Stimulated activated naive CD4-positive, alpha-beta T cell treated with Interleukin-2 at 50 U/mL for 16 hours (primary cell): ENCODE measurements at places on chromosomes 1 and 21.

GRCh38 chr1:153651771-153652170, 6.7 kb upstream of the SNAPIN start:
- no peak for DNase-seq

DNA sequence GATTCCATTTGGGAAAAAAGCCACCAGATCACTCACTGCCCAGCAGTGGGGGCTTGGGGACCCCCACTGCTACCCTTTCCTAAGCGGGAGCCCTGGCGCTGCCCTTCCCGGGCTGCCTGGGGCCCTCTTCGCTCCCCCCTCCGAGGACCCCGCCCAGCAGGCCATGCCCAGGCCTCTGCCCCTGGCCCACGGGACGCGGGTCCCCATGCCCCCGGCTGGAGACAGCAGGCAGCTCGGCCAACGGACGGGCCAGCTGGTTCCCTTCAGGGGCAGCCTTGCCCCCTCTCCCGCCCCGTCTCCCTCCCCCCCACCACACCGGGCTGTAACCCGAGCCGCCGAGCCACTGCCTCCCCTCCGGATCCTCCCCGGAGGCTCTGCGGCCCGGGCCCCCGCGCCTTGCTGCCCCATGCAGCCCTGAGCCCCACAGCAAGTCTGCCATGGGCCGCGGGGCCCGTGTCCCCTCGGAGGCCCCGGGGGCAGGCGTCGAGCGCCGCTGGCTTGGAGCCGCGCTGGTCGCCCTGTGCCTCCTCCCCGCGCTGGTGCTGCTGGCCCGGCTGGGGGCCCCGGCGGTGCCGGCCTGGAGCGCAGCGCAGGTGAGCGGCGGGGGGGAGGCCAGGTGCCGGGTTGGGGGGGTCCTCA, at the start of gene MMP23B:
Gene MMP23B, plus strand, starts transcription at position 392 of the 639 bp plus-strand sequence. Its CDS starts 46 bp downstream, at position 438.
- no peak for DNase-seq

DNA sequence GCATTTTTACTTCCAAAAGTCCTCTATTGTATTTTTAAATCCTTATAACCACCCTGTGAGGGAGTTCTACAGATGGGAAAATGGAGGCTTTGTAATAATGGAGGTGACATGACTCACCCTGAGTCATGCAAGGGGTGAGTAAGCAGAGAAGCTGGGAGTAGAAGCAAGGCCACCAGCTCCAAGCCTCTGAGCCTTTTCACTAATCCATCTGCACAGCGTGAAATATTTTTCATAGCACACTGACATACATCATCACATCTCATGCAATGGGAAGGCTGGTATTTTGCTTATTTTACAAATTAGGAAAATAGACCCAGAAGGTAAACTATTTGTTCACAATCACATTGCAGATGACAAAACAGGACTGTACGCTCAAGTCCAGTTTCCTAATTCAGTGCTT, 96.9 kb downstream of the KCNH1 start:
- no peak for DNase-seq

DNA sequence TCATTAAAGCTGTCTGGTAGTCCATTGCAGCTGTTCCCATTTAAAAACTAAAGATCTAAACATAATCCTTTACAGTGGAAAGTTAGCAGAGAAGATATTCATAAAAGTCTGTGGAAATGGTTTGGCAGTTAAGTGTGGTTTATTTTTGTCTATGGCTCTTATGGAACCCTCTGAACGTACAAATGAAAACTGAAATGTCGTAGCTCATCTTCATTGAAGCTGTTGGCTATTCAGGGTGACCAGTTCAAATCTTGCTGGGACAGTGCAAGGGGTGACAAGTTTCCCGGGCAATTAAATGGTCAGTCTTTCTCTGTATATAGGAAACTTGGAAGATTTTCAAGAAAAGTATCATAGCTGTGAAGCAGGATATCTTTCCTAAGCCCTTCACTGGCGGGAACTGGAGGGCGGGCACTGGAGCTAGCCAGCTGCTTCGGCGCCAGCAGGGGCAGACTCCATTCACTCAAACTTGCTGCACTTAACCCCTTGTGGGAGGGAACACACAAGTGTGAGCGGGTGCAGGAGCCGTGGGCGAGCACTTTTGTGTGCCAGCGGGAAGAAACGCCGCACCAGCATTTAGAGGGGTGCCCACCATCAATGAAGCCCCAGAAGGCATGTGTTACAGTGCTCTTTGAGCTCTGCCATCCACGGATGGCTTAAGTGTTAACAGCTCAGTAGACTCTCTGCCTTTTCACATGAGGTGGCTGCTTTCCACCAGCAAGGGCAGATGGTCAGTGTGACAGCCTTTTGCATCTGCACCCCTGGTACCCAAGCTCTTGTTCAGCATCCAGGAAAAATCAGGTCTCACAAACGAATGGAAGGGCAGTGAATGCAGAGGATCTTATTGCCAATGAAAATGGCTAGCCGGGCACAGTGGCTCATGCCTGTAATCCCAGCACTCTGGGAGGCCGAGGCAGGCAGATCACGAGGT, 232.1 kb upstream of the KAZN start:
- DNase-seq, result no peak

GRCh38 chr1:56254130-56254529, 325.2 kb downstream of the PLPP3 start:
- no peak for DNase-seq

DNA sequence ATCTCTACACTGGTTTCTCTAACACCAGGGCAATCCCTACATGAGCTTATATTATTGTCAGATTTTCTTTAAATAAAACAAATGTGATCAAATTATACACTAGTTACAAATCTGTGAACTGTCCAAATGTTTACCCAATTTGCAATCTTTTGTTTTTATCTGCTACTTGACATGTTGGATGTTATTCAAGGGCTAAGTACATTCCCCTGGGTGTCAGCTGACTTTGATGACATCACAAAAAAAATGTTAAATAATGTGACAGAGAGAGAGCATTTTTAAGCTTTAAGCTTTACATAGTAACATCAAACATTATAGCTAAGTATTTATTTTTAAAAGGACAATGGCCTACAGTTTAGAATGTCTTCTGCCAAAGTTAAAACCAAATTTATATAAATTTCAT, 431.3 kb upstream of the PKN2 start:
- DNase-seq, result no peak

DNA sequence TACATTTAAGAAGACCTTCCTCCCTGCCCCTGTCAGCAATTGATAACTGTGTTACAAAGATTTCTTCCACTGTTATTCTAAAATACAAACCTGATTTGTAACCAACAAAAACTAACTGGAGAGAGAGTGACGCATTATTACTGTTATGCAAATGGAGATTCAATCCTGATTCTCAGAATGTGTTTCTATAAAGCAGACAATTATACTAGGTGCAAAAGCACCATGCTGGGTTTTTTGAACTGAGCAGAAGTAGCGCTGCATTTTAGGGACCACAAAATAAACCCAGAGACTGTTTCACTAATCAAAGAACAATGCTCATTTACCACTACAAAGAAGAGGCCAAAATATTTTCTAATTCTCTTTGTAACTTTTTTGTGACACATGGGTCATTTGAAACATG, 13.6 kb upstream of the GBP6 start:
- no peak for DNase-seq

GRCh38 chr1:4633346-4633745, 21.1 kb upstream of the AJAP1 start:
- DNase-seq, result no peak

GRCh38 chr1:47722909-47723580, 274.1 kb downstream of the TRABD2B start:
- DNase-seq, result no peak

DNA sequence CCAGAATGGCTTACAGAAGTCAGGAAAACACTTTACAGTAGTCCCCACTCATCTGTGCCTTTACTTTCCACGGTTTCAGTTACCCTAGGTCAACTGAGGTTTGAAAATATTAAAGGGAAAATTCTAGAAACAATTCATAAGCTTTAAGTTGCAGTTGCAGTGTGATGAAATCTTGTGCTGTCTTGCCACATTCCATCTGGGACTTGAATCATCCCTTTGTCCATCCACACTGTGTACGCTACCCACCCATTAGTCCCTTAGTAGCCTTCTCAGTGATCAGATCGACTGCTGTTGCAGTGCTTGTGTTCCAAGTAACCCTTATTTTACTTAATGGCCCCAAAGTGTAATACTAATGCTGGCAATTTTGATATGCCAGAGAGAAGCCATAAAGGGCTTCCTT, 30.5 kb downstream of the ZCCHC17 start:
- no peak for DNase-seq

GRCh38 chr1:48023488-48023887, 26.3 kb upstream of the TRABD2B start:
- no peak for DNase-seq

- DNase-seq, result no peak
These were observed 131.6 kb downstream of the DMRTB1 start for GRCh38 chr1:53590531-53591515.

- DNase-seq, result peak; percentile 51
These were observed 102.8 kb downstream of the CASZ1 start for GRCh38 chr1:10693497-10694273.

DNA sequence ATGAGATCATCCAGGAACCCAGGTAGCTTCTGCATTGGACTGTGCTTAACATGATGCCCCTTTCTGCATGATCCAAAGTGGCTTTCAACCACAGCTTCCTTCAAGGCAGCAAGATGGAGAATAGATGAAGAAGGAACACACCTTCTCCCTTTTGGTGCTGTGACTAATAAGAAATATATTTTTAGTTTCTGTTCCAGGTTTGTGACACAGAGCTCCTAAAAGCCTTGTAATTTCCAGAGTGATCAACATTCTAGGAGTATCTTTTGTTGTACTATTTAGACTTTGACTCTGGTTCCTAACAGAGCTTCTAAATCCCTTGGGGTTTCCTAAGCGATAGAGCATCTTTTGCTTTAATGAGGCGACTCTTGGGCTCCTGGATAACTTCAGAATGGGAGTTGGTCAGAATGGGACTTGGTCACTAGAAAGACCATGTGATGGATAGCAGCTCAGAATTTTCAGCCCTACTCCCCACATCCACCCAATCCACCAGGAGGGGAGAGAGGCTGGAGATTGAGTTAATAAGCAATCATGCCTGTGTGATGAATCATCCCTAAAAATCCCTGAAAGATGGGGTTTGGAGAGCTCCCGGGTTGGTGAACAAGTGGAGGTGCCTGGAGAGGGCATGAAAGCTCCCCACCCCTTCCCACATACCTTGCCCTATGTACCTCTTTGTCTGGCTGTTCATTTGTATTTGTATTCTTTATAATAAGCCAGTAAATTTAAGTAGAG, 134.8 kb downstream of the FGGY start:
- no peak for DNase-seq

GRCh38 chr1:36479505-36480051, 3.1 kb downstream of the CSF3R start:
- no peak for DNase-seq

- no peak for DNase-seq
These were observed 109.0 kb downstream of the TMEM53 start for GRCh38 chr1:44565259-44565750.

GRCh38 chr1:201459775-201460174, 9.2 kb downstream of the PHLDA3 start:
- no peak for DNase-seq

- DNase-seq, result no peak
These were observed 109.2 kb downstream of the DHRS3 start for GRCh38 chr1:12508849-12509248.

DNA sequence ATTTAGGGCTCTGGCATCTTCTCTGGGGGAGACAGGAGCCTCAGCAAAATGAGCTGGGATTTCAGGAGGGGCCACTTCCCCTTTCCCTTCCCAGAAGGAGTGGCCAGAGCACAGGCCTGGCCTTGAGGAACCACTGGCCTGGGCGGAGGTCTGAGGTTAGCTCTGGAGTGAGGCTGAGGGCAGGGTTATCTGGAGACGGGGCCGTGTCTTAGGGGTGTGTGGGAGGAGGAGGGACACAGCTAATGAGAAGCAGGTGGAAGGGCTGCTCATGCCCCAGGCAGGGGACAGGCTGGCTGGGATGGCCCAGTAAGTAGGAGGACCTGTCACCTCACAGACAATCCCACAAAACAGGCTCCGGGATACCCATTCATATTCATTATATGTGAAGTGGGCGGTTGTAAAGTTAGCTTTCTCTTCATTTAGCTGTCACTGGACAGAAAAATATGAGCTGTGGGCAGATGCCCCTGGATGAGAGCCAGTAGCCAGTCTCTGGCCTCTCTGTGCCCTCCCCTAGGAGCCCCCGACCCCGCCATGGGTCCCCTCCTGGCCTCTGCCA, 12.4 kb downstream of the ALX3 start:
- DNase-seq, result no peak

- no peak for DNase-seq
These were observed 4.8 kb downstream of the TP73 start for GRCh38 chr1:3657096-3657475.

- DNase-seq, result no peak
These were observed 34.6 kb downstream of the KCNH1 start for GRCh38 chr1:211099393-211099792.

GRCh38 chr1:226004396-226004795, 5.3 kb upstream of the SDE2 start:
- DNase-seq, result no peak

DNA sequence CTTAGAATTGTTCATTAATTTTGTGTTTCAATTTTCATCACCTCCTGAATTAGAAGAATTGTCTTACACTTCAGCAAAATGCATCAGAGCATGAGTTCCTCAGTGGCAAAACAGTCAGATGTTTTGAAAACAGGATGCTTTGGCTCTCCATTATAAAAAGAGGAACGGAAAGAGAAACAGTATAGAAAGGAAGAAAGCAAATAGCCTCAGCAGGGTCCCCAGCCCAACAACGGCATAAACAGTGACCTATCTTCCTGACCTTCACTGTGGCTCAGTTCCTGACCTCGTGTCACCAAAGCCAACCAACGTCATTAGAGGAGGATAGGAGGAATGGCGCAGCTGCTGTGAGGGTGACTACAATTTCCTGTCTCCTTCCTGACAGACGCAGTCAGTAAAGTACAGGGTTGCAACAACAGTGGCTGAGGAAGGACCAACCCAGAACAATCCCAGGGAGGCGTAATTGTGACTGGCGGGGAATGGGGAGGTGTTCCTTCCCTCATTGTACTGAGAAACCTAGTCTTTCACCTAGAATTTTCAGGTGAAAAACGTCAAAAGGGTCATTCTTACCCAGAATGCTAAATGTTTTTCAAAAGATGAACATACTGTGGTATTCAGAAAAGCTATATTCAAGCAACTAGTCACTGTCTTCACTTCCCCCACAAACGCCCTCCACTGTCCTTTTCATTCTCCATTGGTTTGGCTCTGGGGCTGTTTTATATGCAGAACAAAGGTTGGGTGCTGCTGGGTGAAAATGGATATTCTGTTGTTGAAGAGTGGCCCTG, 197.9 kb upstream of the SGIP1 start:
- peak; percentile 67 for DNase-seq

DNA sequence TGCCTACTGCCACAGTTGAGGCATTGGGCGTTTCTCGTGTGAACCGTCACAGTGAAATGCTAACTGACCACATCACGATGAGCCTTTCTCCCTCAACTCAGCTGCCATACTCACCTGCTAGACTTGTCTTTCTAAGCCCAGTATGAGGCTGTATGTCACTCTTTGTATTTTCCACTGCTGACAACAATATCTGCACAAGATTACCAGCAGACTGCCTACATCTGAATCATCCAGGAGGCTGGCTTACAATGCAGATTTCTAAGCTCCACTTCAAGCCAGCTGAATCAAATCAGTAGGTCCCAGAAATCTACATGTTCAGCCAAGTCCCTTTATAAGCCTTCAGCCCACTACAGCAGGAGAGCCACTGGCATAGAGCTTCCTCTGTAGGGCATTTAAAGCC, 355.0 kb upstream of the DUSP10 start:
- DNase-seq, result no peak

GRCh38 chr1:219298571-219299148, 125.0 kb downstream of the LYPLAL1 start:
- no peak for DNase-seq
